ENCODE measurements at places on chromosomes 13 and 19.

- peak; percentile 35 for DNase-seq
- peak overlapping the region; percentile 96 for H3K4me3 ChIP-seq
- peaks cover 17% of the 10 kb centered on the region for H3K4me1 ChIP-seq
- H3K27ac ChIP-seq = peak overlapping the region; percentile 83
- H3K36me3 ChIP-seq = peaks cover 3% of the 10 kb centered on the region
Observed at GRCh38 chr19:43524922-43525835, 1.8 kb downstream of the ETHE1 start.

GRCh38 chr19:46904114-46905060, 43.6 kb downstream of the ARHGAP35 start:
- no peak for DNase-seq
- H3K36me3 ChIP-seq = no peaks in the 10 kb centered on the region
- H3K4me1 ChIP-seq = peaks cover 25% of the 10 kb centered on the region
- no peaks in the 10 kb centered on the region for H3K27me3 ChIP-seq
- H3K4me3 ChIP-seq = no peak overlapping the region
- no peak overlapping the region for H3K27ac ChIP-seq

- DNase-seq = no peak
- H3K36me3 ChIP-seq = peaks cover 30% of the 10 kb centered on the region
- H3K4me1 ChIP-seq = peaks cover 5% of the 10 kb centered on the region
- no peak overlapping the region for H3K4me3 ChIP-seq
Observed at GRCh38 chr19:4844348-4845179, 13.1 kb upstream of the TICAM1 start.

- no peak overlapping the region for H3K4me3 ChIP-seq
- H3K36me3 ChIP-seq = peaks cover 59% of the 10 kb centered on the region
- DNase-seq = no peak
- peaks cover 54% of the 10 kb centered on the region for H3K4me1 ChIP-seq
- no peaks in the 10 kb centered on the region for H3K27me3 ChIP-seq
Observed at GRCh38 chr19:2227415-2228156, 8.5 kb downstream of the PLEKHJ1 start.

All from stimulated activated naive B cell treated with anti-CD40 and anti-IgM and Interleukin-4, amounts not matched to agents 10 μg/mL and 1 μg/mL and 100 μg/mL, for 72 hours (primary cell).